Cortex of kidney (tissue), 1 donor: ENCODE measurements at places on chromosomes 11 and 22.

- no peak for DNase-seq
Observed at GRCh38 chr22:25621986-25622385, 57.5 kb downstream of the GRK3 start.

GRCh38 chr22:40436505-40437431 lies 66.4 kb downstream of the SGSM3 start:
- no peak for DNase-seq

GRCh38 chr22:50696799-50697561 lies 24.4 kb downstream of the SHANK3 start:
- DNase-seq = no peak

- DNase-seq = no peak
Observed at GRCh38 chr11:20672575-20672974, 3.2 kb downstream of the NELL1 start.

- DNase-seq = no peak
Observed at GRCh38 chr22:36528341-36528740, 625 bp downstream of the EIF3D start.
